CD14-positive monocyte (primary cell): ENCODE measurements at places on chromosomes 13 and 19. TPM values are rescaled to one million over a fixed set of nuclear protein-coding genes. Genes with fewer than 3 reads are reported as not detected.

TTC9B gene
- polyA plus RNA-seq: not detected

LAIR1 gene
- polyA plus RNA-seq: 48.0 TPM

GRCh38 chr19:7988307-7988706 is 17.1 kb downstream of the ELAVL1 start:
- DNase-seq: no peak

DNA sequence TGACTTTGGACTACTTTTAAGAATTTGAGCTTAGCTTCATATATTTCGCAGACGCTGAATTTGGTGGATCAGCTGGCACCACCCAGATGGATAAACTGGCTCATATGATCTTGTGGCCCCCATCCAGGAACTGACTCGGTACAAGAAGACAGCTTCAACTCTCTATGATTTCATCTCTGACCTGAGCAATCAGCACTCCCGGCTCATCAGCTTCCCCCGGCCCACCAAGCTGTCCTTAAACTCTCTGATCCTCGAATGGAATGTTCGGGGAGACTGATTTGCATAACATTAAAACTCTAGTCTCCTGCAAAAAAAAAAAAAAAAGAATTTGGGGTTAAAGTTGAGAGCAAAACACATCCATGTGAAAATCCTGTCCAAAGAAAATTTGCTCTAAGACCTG is 71.4 kb upstream of the IRS2 start:
- DNase-seq: no peak

DNA sequence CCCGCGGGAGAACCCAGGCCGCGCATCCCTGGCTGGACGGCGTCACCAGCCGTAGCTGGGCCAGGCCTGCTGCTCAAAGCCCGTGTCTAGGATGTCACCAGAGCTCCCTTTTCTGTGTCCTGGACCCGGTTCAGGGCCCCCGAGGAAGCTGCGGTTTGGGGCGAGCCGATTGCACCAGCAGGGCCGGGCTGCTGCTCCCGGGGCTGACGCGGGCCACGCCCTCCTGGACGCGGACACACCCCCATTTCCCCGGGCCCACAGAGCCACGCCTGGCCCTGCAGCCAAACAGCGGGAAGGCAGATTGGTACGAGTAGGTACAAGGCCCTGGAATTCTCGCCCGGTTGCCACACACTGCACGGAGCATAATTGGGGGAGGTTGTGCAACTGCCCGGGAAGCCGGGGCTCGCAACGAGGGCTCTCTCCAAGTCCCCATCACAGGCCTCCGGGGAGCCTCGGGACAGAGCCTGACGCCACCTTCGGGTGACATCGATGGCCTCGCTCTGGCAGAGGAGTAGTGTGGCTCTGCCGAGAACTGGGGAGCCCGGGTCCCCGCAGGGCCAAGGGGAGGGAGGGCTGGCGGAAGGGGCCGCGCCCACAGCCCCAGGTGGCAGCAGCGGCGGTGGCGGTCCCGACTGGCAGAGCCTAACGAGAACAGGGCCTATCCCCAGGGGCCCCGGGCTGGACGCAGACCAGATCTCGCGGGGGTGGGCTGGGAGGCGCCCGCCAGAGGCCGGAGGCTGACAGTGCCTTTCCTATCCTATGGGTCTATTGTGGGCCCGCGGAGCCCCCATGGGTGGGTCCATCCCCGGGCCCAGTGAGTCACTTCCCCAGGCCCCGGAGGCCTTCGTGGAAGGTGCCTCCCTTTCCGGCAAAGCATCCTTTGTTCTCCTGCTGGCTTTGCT is 23.5 kb downstream of the KCTD15 start:
- DNase-seq: peak; percentile 93

GRCh38 chr13:75258159-75258782 is 223.7 kb downstream of the TBC1D4 start:
- DNase-seq: no peak

DNA sequence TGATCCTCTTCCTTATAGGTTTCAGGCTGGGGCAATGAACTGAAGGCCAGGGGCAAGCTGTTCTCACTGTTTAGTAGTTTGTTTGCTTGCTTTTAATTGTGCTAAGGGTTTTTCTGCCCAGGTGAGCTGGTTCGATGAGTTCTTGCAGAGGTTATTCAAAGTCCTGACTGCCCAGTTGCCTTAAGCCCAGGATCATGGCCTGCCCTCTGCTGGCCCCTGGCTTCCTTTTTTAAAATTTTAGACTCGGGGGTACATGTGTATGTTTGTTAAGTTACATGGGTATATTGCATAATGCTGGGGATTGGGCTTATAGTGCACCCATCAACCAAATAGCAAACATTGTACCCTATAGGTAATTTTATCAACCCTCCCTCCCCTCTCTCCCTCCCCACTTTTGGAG is 65.7 kb downstream of the ZNF536 start:
- no peak for DNase-seq

- no peak for DNase-seq
Observed at GRCh38 chr13:99741960-99742359, 229.6 kb downstream of the ZIC5 start.

GRCh38 chr13:50268500-50268899 is 253.3 kb downstream of the KCNRG start:
- DNase-seq: no peak

DNA sequence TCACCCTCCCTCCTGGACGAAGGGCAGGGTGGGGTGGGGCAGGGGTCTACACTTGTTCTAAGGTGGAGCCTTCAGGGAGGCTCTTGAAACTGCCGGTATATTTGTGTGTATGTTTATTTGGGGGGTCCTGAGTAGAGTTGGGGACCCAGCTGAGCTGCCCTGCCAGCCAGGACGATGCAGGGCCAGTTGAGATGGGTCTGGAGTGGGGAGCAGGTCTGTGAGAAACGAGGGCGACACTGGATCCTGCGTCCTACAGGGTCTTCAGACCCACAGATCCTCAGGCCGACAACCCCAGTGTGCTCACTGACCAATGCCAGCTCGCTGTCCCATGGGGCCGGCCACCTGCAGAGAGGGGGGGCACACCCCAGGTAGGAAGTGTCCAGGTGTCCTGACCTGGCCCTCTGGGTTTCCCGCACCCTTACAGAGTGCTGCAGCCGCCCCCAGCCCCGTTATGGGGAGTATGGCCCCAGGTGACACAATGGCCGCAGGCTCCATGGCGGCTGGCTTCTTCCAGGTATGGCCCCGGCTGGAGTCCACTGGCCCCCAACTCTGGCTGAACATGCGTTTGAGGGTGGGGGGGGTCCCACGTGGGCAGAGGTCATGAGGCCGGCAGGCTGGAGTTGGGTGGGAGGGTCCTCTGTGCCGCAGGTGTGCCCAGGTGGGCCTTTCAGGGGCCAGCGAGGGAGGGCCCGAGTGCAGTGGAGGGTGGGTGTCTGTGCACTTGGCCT is 7.4 kb downstream of the ISYNA1 start:
- DNase-seq: no peak

KLF12 gene
- polyA plus RNA-seq: 0.38 TPM

DNA sequence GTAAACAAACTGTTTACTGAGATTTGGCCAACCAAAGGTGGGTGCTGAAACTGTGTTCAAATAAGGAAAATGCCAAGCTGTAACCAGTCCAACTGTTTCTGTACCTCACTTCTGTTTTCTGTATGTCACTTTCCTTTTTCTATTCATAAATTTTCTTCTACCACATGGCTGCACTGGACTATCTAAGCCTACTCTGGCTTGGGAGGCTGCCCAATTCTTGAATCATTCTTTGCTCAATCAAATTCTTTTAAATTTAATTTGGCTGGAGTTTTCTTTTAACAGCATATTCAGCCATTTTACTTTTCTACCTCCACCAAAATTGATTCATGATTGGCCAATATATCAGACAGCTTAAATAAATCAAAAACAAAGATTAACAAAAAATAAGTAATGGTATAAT is 1575.5 kb upstream of the SPRY2 start:
- no peak for DNase-seq

GRCh38 chr19:50896591-50897190 is 14.5 kb downstream of the KLK4 start:
- DNase-seq: peak; percentile 44

DNA sequence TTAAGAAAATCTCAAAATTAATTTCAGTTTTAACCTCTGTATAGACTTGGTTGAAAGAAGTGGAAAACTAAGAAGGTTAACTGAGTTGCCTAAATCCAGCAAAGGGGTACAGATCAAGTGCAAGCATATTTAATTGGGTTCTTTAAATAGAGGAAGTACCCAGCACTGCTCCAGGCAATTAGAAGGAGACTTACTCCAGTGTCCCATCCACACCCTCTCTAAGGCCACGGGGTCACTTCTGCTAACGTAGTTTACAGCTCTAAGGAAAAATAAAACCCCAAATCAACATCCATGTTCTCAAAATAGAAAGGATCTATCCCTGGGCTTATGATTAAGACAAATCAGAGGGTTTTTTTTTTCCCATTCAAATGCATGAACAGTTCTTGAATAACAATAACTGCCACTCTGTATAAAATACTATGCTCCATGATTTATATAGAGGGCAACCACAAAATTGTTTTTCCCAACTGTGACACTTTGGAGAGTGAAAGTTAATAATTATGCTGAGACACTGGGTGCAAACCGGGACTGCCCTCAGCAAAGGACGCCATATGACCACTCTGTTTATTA is 4.6 kb downstream of the FRY start:
- peak; percentile 69 for DNase-seq

DNA sequence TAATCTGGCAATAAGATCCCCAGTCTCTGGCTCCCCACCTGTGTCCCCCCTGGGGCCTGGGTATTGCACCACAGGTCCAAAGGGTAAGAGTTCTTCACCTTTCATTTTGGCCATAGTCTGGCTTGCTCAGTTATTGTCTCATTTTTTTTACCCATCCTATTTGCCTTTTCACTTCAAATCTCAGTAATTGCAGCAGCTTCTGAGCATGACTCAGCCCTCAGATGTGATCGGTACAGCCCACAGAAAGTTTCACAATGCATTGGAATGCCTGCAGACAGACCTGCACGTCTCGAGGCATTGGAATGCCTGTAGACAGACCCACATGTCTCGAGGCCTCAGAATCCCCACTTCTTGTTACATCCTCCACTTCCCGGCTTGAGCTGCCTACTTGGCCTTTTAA is 173.6 kb downstream of the NUFIP1 start:
- no peak for DNase-seq

- no peak for DNase-seq
Observed at GRCh38 chr13:112964971-112965492, 4.0 kb upstream of the MCF2L start.

GRCh38 chr13:21938168-21938567 is 267.3 kb downstream of the FGF9 start:
- DNase-seq: no peak

PLPPR2 gene
- polyA plus RNA-seq: 99.4 and 108 TPM in 2 replicates

DNA sequence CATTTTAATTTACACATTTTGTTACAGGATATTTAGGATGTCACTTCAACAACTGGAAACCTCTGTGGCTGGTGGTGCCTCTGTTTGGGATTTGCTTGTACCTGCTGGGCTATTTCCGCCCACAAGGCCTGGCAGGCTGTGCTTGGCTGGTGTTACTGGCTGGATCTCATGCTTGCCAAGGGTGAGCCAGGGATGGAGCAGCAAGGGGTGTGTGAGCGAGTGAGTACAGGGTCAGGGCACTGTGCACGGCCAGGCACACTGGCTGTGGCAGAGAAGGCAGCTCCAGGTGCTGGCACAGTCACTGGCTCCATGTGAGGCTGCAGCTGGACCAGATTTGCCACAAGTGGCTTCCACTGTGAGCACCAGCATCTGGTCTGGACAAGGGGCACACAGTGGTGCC is 1254.8 kb downstream of the SLITRK5 start:
- no peak for DNase-seq

GPALPP1 gene
- polyA plus RNA-seq: 11.4 TPM

DNA sequence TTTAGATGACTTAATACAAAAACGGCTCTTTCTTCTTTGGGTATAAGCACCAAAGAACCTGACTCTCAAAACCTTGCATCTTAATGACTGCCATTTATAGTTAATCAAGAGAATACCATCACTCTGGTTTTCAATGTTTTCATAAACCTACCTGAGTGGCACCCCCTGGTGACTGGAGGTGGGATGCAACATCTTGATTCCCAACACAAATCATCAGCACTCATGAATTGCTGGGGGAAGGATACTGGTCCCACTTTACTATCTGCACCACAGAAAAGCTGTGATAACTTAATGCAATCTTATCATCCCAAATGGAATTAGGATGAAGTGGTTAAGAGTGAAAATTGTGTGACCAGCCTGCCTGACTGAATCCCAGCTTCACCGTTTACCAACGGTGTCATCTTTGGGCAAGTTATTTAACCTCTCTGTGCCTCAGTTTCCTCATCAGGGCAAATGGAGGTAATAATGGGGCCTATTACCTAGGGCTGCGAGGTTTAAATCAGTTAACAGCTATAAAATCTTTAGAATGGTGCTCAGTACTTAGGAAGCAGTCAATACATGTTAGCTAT is 366.4 kb downstream of the KLF12 start:
- no peak for DNase-seq

RTBDN gene
- not detected in 2 replicates for polyA plus RNA-seq

DUXA gene
- polyA plus RNA-seq: not detected in 2 replicates

- DNase-seq: peak; percentile 29
Observed at GRCh38 chr13:40565282-40566148, 100.9 kb downstream of the FOXO1 start.

LRRC63 gene
- not detected for polyA plus RNA-seq

DNA sequence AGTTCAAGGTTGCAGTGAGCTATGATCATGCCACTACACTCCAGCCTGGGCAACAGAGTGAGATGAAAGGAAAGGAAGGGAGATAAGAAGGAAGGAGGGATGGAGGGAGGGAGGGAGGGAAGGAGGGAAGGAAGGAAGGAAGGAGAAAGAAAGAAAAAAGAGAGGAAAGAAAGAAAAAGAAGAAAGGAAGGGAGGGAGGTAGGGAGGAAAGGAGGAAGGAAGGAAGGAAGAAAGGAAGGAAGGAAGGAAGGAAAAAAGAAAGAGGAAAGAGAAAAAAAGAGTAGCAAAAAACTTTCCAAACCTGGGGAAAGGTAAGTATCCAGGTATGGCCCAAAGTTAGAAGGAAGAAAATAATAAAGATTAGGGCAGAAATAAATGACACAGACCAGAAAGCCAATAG is 7.1 kb downstream of the ZFP14 start:
- DNase-seq: no peak

GRCh38 chr19:15091918-15092753 is 10.1 kb downstream of the OR1I1 start:
- DNase-seq: peak; percentile 72

DNA sequence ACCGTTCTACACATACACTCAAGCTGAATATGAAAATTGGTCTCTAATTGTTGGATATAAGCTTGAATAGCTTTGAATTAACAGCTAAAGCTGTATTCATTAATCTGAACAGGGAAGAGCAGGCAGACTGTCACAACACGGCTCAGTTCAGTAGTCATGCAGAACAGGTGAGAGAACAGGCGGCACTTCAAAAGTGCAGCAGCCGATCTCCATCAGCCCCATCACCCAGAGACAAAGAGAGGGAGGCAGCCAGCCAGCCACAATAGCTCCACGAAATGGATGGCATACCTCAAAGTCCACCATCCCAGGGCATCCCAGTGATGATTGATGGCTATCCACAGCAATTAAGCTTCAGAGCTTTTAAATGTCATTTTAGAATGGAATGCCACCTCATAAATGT is 419.2 kb downstream of the OLFM4 start:
- no peak for DNase-seq

- peak; percentile 9 for DNase-seq
Observed at GRCh38 chr13:46736541-46737310, 60.2 kb downstream of the ESD start.
